NCI-H2029 treated with DMSO at 0.1 percent for 48 hours (cell line): ENCODE measurements at places on chromosomes 11 and 22.

DNA sequence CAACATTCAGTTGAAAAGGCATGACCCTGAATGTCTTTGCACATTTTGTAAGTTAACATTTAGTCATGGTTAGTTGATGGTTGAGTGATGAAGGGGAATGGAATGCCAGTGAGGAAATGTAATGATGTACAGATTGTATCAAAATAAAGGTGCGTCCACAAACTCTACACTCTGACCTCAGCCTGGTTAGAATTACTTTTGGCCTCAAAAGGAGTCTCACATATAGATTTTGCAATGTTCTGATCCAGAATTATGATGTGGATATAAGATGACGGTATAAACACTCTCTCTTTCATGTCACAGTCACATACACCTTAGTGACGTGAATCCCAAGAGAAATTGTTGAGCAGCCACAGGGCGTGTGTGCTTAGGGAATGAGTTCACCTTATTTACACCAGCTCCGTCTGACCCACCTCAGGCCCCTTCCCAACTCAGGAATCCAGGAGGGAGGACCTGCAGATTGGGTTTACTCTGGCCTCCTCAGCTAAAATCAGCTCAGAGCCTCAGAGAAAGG, 100.1 kb downstream of the RDX start:
- no peak for DNase-seq

GRCh38 chr11:29319210-29319609, 697.6 kb downstream of the KCNA4 start:
- no peak for DNase-seq

DNA sequence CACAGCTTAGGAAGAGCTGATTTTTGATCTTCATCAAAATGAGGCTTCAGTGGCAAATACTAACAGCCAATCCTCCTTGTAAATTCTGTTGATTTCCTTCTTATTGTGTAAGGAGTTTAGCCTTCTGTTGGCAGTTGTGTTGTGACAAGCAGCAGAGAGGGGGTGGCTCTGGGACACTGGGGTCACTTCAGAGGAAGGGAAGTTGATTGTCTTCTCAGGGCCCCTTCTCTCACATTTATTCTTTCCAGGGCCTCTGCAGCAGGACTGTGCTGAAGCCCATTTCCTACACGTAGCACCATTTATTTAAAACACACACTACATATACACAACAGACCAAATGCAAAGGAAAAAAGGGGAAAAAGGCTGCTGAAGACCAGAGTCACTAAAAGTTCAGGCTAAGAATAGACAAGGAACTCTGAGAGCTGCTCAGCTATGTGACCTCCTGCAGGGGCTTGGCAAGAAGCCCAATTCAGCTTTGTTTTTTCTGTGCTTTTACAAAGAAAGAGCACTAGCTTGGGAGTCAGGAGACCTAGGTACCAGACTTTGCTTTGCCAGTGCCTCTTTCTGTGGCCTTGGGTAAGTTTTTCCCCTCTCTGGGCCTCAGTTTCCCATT, 28.3 kb upstream of the UPB1 start:
- DNase-seq, result no peak

GRCh38 chr11:132685174-132685611, 847.1 kb downstream of the OPCML start:
- DNase-seq, result no peak

DNA sequence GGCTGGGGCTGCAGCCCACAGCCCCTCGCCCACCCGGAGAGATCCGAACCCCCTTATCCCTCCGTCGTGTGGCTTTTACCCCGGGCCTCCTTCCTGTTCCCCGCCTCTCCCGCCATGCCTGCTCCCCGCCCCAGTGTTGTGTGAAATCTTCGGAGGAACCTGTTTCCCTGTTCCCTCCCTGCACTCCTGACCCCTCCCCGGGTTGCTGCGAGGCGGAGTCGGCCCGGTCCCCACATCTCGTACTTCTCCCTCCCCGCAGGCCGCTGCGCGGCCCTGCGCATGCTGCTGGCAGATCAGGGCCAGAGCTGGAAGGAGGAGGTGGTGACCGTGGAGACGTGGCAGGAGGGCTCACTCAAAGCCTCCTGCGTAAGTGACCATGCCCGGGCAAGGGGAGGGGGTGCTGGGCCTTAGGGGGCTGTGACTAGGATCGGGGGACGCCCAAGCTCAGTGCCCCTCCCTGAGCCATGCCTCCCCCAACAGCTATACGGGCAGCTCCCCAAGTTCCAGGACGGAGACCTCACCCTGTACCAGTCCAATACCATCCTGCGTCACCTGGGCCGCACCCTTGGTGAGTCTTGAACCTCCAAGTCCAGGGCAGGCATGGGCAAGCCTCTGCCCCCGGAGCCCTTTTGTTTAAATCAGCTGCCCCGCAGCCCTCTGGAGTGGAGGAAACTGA, 731 bp downstream of the GSTP1 start:
- DNase-seq, result no peak

DNA sequence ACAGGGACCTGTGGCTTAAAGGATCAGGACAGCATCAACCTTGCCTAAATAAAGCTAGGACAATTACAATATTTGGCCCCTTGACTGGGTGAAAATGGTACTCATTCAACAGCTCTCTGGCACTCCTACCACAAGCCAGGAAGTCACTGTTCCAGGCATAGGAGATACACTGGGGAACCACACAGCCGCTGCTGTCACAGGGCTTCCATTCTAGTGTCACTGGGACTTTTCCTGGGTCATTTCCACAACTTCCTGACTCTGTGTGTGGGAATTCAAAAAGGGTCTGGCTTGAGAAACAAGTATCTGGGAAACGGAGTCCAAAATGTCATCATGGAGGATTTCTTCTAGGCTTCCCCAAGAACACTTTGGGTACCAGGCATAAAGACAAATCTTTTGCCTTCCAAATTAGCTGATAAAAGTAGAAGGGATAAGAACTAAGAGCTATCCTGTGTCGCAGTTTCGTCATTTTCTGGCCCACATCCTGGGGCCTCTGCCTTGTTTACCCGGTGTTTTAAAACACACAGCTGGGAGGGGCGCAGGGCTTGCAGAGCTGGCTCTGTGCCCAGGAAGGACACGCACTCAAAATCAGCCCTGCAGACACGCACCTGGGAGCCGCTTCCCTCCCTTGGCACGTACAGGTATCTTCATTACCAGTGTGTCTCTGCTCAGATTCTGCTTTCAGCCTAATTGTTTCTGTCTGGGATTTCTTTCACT, 38.0 kb downstream of the TMEM45B start:
- peak; percentile 87 for DNase-seq

- DNase-seq, result no peak
Observed at GRCh38 chr11:74400606-74401005, 2.4 kb upstream of the PGM2L1 start.

DNA sequence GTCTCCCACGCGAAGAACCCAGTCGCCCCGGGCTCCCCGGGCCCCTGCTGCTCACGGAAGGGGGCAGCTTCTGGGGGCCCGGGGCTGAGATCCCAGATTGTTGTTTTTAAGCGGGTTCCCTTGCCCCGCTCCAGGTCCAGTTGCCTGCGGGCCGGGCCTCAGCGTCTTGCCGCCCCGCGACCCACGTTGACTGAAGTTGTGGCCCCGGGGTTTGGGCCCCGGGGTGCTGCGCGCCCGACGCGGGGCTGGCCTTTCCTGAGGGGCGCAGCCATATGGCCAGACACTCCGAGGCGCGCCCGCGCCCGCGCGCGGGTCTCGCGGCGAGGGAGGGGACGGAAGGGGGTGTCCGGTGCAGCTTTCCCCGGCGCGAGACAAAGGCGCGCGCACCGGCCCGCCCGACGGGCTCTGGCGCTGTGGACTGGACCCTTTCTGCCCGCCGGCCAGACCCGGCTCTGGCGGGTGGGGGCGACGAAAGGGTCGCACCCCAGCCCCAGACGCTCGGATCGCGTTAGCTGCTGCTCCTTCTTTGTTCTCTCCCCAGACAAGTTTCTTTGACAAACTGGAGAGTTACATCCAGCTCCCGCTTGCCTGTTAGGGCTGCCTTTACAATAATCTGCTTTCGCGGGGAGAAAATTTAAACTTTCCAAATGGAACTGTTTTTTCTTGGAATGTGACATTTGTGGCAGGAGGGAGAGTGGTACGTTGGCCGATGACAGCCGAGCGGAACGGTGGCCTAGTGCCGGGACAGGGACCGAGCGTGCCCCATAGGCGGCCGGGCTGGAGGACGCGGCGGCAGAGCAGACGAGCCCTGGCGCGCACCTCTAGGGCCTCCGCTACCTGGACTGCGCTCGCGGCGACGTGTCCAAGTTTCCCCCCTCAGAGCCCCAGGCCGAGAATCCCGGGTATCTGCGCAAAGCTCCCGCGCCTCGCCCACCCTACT, 716 bp downstream of the AMOTL1 start:
- DNase-seq, result peak; percentile 29

DNA sequence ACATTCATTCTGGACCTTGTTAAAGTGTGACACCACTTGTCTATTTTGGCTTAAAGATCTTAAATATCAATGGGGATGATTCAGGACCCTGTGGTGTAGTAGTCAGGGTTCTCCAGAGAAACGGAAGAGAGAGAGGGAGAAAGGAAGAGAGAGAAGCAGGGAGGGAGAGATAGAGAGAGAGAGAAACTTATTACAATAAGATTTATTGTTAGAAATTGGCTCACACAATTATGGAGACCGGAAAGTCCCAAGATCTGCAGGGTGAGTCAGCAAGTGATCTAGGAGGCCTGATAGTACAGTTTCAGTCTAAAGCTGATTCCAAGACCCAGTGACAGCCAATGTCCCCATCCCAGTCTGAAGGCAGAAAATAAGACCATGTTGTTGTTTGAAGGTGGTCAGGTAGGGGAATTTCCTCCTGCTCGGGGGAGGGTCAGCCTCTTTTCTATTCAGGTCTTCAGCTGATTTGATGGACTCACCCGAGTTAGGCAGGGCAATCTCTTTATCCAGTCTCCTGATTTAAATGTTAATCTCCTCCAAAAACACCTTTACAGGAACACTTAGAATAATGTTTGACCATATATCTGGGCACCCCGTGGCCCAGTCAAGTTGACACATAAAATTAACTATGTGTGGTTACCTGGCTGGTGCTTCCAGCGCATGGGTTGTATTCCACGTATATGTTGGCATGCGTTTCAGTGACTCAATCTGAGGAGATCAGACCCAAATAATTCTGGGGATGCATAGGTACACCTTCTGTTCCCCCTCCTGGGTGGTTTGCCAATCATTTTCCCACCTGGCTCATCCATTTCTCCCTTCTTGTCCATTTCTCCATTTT, 1350.5 kb downstream of the TBC1D22A start:
- DNase-seq, result no peak

GRCh38 chr11:76380159-76380976, 564 bp downstream of the THAP12 start:
- no peak for DNase-seq

GRCh38 chr22:46761539-46762237, 762 bp upstream of the TBC1D22A start:
- DNase-seq, result no peak

- no peak for DNase-seq
Observed at GRCh38 chr11:31821766-31822165, 10.6 kb upstream of the PAX6 start.

DNA sequence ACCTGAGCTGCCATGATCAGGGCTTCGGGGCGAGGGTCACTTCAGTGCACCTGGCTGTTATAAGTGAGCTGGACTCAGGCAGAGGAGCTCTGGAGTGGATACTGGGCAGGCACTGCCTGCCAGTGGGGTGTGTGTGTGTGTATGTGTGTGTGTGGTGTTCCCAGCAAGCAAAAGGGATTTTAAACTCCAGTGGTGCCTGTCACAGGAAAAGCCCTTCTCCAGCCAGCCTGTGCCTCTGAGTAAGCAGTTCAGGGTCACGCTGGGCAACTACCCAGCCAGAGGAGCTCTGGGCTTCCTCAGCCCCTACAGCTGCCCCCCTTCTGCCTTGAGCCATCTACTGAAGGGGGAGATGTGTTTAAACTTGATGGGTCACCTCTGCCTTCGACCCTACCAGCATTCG, 109.0 kb downstream of the OSBP2 start:
- no peak for DNase-seq

- DNase-seq, result no peak
Observed at GRCh38 chr22:28450109-28450508, 229.5 kb downstream of the TTC28 start.

DNA sequence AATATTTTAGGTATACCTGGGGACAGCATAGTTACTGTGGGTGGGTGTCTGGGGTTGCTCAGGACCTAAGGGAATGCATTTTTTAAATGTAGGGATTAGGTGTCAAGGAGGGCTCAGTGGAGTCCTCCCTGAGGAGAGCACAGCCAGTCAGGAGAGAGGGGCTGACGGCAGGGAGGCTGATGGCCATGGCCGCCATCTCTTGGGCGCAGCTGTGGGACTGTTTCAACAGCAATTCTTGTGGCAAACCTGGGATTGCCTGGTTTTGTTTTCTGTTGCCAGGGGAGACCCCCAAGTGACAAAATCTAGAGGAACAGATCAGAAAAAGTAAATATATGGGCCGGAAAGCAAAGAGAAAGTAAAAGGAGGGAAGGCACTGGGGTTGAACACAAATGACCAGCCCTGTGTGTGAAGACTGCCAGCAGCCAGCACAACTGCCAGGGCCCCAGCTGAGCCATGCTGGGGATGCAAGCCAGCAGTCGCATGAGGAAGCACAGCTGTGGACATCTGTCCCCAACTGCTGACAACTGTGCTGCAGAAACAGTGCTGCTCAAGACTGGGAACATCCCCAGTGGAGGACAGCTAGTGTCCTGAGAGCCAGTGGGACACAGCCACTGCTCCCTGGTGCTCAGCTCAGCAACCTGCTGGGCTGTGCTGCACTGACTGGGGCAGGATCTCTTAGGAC, 10.5 kb downstream of the MIF start:
- no peak for DNase-seq

GRCh38 chr11:41274831-41275230, 184.6 kb downstream of the LRRC4C start:
- no peak for DNase-seq

DNA sequence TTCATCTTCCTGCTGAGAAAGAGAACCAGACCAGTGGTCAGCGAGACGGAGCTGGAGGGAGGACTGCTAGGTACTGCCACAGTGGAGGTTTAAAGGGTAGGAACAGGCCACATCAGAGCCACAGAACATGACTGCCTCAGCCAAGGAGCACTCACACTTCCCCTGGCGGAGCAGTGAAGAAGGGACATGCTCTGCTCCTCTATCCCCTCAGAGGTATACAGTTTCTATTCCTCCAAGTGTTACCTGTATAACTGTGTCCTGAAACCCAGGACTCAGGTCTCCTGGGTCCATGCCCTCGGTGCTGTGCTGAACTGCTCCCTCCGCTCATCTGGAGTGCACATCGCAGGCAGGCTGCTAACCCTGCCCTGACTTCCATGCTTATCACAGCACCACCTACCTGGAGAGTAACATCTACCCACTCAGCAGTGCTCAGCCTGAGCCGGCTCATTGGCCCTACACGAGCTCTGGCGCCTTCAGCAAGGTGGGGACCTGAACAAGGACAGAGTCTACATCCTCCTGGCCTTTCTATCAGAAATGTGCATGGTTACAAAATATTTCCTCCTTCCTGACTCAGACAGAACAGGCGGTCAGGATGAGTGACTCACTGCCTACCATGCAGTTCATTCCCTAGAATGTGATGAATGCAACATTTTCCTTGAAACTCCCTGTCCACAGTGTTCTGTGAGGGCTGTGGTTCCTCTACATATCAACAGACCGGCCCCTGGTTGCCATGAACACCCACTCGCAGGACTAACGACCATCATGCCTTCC, 52.9 kb downstream of the C11orf58 start:
- no peak for DNase-seq

DNA sequence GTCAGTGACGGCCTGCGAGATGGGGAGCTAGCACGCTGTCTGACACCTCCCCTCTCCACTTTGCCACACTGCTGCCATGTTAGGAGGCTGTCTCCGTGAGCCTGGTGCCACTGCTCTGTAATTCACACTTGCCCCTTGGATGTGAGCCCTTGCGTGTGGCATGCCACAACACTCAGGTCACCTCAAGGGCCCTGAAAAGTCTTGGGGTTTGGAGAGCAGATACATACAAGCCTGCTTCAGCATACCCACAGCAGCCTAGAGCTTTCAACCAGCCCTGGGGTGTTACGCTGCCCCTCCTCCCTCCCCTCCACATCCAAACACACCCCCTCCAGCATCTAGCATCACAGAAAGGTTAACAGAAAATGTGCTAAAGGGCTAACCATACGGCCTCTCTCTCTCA, 69.5 kb upstream of the TBCEL start:
- DNase-seq, result no peak
